Activated CD4-positive, alpha-beta memory T cell treated with anti-CD3 and anti-CD28 coated beads for 36 hours (primary cell): ENCODE measurements at places on chromosomes 2 and 18.
A peak's percentile ranks its signal among the peaks of the same experiment; 100 is the strongest.

GRCh38 chr18:79753391-79753851 is 44.3 kb upstream of the KCNG2 start:
- no peak for DNase-seq

- DNase-seq, result no peak
Observed at GRCh38 chr2:175580652-175581051, 399.1 kb upstream of the ATP5MC3 start.

GRCh38 chr2:54770211-54770610 is 46.7 kb downstream of the EML6 start:
- DNase-seq, result no peak

DNA sequence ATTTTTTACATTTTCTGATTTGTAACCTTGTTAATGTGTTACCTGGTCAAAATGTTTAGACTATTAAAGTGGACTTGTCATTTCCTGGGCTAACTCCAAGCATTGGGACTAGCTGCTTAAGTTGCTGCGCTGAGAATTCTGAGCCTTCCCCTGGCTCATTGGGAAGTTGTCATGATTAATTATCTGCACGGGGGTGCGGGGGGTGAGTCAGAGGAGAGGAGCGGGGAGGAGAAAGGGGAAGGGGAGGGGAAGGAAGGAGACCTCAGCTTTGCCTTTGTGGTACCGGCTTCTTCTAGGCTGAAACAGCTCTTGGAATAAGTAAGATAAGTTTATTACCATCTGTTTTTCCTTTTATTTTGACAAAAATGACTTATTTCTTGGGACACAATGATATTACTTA is 52.9 kb upstream of the APCDD1 start:
- no peak for DNase-seq

DNA sequence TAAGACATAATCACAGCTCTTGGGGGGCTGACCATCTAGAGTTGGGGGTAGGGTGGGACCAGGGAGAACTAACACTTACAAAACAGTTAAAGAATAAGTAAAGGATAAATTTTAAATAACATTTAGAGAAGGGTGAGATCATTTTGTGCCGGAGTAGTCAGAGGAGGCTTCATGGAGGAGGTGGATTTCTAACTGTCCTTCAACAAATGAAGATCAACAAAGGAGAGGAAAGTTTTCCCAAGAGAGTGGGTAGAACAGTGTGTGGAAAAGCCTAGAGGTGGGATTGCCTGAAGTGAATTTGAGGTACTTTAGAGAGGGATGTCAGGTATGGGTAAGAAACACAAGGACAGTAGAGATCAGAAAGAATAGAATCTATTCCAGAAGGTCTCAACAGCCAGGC is 7.3 kb downstream of the PROKR1 start:
- no peak for DNase-seq

DNA sequence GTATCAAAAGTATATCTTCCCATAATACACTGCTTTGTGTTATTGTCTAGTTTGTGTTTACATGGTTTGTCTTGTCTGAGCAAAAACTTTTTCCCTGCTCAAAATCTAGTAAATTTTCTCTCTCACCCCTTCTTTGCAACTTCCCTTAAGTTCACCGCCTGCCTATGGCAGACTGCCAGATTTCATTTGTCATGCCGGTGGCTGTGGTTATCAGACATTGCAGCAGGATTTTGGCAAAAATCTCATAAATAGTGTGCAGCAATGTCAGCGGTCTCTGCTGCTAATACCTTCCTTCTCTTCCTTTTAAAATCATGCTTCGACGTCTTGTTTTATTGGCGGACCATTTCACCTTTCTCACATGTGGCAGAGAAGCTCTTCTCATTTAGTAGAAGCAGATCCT is 45.6 kb upstream of the TMEM178A start:
- peak; percentile 18 for DNase-seq

GRCh38 chr18:48545757-48546321 is 7.0 kb downstream of the CTIF start:
- DNase-seq, result no peak

GRCh38 chr2:175690113-175690837 is 311.8 kb downstream of the LNPK start:
- DNase-seq, result no peak

DNA sequence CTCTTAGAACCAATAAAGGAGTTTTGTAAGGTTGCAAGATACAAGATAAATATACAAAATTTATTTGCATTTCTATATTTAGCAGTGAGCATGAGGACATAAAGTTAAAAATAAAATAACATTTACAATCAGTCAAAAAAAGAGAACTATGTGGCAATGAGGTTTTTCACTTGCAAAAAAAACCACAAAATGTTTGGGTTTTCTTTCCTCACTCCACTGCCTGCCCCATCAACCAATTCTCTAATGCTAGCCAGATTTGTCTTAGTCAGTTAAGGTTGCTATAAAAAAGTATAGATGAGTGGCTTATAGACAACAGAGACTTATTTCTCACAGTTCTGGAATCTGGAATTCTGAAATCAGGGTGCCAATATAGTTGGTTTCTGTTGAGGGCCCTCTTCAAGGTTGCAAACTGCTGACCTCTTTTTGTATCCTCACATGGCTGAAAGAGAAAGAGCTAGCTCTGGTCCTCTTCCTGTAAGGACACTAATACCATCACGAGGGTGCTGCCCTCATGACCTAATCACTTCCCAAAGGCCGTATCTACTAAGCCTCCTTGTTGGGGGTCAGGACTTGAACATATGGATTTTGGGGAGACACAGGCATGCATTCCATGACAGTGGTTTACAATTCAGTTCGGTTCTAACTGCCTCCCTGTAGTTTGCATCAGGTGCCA is 566.2 kb downstream of the GALR1 start:
- no peak for DNase-seq

DNA sequence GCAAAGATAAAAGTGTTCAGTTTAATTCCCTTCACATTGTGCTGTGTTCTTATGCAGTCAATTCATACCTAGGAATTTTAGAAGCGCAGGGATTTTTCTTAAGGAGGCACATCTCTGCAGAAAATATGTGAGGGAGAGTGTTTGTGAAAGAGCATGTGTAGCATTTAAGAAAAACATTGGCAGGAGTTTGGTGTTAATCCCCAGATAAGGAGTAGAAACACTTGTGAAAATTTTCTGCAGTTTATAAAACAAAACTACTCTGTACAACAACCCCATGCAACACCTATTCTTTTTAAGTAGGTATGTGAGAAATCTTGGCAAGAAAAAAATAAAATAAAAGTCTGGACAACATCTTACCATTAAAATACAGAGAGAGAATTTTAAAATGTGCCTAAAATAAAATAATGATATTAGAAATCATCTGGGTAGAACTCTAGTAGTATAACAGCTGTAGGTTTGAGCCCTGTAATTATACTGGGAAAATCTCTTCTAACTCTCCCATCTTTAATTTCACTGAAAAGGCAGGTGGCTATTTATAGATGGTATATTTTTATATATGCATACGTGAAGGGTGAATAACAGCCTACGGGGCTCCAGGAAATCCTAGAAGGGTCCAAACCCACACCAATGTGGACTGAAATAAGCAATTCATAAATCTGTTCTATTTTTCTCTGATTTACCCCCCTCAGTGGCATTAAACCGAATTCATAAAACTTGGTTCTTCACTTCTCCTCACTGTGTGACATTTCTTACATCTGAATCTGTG is 6.6 kb downstream of the FZD7 start:
- no peak for DNase-seq
